ENCODE measurements at places on chromosomes 3 and 15.

DNA sequence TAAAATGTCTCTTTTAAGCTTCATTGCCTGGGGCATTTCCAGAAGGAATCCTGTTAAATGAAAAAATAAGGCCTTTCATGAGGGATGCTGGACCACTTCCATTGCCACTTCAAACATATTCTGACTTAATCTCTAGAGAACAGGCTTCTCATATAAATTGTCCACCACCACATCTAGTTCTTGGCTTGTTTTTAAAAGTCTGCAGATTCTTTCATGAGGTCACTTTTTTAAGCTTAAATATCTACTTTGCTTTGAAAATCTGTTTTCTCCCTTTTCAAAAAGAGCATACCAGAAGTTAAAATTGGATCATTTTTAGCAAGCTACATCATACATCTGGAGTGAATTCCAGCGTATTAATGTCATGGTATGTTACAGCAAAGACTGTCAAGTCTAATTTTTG is 131.6 kb downstream of the C3orf70 start:
- DNase-seq: no peak

DNA sequence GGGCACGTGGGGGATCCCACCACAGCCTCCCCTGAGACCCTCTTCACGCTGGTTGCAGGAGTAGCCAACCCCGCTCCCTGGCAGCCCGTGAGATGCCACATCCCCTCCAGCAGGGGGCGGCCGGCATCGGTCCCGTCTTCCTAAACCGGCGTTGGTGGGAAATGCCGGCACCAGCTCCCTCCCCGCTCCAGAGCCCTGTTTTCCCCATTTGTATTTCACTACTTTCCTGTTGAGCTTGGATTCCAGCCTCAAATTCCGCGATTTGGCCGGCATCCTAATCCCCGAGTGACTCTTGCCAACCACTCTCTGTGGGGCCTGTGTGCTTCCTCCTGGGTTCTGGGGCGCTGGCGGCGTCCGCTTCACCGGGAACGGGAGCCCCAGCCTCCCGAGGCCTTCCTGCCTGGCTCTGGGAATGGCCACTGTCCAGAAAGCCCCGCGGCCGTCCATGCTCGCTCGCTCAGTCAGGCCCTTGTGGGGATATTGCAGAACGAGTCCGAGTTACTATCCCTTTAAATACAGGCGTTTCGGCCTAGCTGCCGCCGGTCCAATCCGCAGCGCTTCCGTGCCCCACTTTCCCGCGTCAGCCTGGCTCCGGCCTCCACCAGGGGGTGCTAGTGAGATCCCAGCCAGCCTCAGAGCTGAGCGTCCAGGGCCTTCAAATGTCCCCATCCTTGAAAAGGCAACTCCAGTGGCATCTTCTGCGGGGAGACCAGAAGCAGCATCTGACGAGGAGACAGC is 8.1 kb upstream of the ADAMTS17 start:
- peak; percentile 82 for DNase-seq

DNA sequence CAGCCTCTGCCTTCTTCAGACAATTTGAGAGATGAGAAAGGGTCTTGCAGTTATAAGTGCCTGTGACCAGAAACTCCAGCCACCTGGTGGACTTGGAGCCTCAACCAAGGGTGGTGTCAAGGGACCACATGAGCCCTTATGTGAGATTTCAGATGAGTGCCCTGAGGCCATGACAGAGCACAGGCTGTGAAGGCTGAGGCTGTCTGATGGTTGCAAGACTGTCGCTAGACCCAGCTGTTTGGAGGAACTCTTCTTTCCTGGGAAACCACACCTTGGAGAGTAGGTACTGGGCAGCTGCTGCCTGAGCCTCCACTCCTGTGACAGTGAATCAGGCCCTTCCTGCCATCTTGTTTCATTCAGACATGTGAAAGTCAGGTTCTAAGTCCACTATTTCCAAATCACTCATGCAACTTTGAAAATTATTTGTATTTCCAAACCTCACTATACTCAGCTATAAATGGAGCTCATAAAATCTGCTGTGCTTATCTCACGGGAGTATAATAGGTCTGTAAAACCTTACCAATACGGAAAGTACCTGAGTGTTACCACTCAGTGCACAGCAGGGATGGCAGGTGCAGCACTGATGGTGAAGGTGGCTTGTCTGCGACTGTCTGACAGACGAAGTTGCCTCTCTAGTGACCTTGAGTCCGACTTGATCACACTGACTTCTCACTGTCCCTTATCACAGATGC is 99.4 kb downstream of the RPL39L start:
- DNase-seq: no peak

DNA sequence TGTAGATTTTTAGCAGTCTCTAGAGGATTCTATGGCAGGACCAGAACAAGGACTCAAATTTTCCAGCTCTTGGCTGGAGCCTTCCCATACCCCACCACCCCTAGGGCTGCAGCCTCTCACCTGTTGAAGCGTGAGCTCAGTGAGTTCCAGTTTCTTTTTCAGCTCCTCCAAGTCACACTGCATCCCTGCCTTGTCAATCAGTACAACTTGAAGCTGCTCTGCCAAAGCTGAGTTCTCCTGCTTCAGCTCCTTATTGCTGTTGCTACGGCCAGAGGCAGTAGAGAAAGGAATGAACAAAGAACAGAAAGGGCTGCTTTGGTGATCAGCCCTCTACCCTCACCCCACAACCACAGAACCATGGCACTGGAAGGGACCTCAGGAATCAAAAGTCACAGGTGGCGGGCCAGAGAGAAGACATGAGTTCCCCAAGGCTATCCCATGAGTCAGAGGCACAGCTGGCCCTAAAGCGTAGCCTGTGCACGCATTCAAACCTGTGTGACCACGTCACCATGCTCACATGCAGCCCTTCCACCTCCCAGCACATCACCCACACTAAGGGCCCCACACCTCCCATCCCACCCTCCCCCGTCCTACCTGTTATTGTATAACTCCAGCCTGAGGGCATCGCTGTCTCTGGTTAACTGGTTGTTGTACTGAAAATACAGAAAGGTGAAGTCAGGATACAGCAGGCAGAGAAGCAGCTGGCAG is 83.3 kb upstream of the C2CD4B start:
- no peak for DNase-seq

- no peak for DNase-seq
These were observed 24.9 kb upstream of the SENP5 start for GRCh38 chr3:196842567-196843434.

DNA sequence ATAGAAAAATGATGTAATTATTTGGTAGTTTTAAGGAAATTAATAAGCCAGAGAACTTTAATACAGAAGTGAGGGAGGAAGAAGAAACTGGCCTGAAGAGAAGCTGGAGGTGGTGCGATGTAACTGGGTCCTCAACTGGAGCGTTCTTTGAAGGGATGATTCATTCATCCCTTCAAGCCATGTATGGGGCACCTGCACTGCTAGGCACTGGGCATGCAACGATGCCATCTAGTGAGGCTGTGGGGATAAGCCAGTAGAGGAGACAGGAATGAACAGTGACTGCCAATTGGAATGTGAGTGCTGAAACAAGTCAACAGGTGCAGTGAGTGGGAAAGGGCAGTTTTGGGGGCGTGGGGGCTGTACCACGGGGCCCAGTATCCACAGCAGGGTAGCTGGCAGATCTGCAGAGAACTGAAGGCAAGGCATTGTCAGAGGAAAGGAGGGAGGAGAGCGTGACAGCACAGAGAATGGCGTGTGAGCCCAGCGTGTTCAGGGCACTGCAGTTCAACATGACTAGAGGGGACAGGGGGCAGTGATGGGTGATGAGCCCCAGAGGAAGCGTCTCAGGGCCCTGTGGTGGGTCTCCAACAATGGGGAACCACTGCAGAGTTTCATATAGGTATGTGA is 3.8 kb upstream of the KIF23 start:
- no peak for DNase-seq

DNA sequence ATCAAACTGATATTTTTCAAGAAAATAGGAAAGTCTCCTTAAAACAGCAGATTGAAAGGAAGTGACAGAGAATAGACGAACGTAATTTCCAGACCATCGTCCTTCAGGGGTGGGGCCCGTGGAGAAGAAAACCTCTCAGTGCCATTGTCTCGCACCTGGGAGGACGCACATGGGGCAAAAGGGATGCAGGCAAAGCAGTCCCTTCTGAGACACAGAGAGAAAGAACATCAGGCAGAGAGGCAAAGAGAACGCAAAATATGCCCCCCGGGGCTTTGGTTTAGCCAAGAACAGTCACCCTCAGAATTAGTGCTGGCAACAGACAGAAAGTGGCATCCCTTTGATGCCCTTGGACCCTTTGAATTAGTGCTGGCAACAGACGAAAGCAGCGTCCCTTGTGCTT is 37.0 kb downstream of the MUC20 start:
- DNase-seq: no peak
